ENCODE measurements at places on chromosomes 4 and X.

DNA sequence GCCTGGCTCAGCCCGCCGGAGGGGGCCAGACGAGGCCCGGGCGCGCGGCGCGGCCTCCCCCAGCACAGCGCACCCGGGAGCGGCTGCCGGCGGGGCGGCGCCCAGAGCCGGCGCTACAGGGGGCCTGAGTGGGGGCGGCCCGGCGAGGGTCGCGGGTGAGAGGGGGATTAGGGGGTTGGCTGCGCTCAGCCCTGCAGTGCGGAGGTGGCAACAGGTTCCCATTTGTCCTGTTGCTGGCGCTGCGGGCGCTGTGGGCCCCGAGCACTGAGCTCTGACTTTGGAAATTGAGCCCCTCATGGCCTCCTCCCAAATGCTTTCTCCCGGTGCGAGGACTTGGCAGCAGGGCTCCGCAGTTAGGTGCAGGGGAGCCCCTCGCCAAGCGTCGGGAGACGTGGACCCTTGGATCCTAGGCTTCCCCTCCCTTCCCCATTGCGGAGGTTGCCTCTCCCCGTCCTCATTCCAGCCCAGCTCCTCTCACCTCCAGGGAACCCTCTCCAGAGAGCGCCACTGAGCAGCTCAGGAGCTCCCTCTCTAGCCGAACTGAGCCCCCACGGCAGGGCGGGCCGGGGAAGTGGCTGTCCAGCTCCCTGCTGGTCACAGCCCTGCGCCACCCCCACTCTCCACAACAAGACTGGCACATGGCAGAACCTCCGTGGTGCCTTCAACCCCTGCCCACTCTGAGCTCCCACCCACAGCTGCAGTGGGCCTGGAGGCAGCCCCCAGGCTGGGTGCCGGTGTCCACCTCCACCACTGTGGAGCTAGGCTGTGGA is 2.5 kb upstream of the DUSP9 start:
- DNase-seq, result no peak

- no peak for DNase-seq
Observed at GRCh38 chrX:56268888-56269287, 36.7 kb downstream of the KLF8 start.

DNA sequence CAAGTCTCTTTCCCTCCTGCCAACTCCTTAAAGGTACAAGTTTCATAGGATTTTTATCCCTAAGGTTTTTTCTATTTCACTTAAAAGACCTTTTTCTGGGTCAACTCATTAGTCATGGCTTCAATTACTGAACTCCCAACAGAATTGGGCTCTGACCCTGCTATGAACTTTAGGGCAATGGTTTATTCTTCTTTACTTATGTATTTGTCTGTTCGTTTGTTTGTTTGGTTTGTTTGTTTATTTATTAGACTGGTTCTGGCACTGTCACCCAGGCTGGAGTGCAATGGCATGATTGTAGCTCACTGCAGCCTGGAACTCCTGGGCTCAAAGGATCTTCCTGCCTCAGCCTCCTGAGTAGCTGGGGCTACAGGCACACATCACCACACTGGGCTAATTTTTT is 5.9 kb upstream of the NOCT start:
- no peak for DNase-seq

GRCh38 chrX:40097504-40098263 is at the start of gene BCOR:
Gene BCOR, minus strand, starts transcription at chrX:40097958. Its CDS starts 20,029 bp downstream, at chrX:40077929.
- DNase-seq, result no peak

DNA sequence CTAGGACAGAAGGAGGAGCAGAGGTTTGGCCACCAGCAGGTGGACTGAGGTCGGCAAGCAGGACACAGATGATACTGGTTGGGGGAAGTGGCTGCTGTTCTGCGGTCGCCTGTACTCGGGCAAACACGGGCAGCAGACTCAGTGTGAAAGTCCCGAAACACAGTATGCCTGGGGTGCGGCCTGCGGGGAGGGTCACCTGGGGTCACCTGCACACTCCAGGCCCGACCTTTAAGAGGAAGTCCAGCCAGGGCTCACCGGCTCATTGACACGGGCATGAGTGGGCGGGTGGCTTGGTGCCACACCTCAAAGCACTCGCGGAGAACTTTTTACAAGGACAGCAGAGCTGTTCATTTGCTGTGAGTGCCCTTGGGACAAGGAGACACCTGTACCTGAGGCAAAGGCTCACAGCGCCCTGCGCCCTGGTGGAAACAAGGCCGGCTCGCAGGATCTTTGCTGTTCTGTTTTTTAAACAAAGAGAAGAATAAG is 71.5 kb upstream of the MXD4 start:
- no peak for DNase-seq

- DNase-seq, result peak; percentile 65
Observed at GRCh38 chr4:54586320-54586955, 71.3 kb upstream of the KIT start.

GRCh38 chr4:52966781-52967180 is 104.7 kb downstream of the RASL11B start:
- no peak for DNase-seq

DNA sequence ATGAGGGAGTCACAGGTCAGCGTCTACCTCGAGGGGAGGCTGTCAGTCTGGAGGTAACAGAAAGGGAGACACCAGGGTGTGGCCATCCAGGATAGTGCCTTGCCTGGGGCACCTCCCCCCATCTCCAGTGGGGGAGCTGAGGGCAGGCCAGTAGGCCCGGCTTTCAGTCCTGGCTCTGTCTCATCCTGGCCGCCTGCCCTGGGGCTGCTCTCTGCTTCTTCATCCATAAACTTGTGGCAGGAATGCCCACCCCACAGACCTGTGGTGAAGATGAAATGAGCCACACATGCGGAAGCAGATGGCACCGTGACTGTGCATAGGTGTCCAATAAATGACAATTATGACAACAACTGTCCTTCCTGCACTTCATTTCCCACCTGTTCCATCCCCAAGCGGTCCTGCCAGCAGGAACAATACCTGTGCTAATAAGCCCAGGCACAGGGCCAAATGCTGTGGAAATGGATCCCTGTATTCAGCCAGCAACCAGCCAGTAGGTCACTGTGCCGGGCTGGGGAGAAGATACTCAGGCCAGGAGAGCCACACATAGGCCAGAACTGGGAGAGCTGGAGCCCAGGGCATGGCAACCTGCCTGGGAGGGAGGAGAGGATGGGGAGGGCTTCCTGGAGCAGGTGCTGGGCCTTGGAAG is 30.2 kb downstream of the TRO start:
- no peak for DNase-seq

- DNase-seq, result no peak
Observed at GRCh38 chr4:156665780-156666366, 305.7 kb downstream of the PDGFC start.

DNA sequence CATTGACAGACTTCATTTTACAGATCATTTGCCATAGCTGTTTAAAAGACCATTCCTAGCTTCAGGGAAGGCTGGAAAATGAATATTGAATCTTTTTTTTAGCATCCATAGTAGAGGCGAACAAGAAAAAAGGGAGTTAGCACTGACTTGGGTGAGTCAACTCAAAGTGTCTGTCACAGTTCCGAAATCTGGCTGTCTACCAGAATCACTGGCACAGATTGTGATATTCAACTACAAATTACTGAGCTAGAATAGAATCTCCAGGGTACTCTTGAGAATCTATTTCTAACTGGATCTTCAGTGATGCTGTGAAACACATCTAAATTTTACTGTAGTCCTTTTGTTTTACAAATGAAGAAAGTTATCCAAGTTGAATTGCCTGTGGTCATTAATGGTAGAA is 31.5 kb downstream of the SEC24B start:
- DNase-seq, result no peak

Data from GM04504 (cell line).